IPS DF 6.9 (cell line): ENCODE measurements at places on chromosomes 2 and 18.

- DNase-seq = no peak
These were observed 112.7 kb upstream of the NPAS2 start for GRCh38 chr2:100707016-100707947.

DNA sequence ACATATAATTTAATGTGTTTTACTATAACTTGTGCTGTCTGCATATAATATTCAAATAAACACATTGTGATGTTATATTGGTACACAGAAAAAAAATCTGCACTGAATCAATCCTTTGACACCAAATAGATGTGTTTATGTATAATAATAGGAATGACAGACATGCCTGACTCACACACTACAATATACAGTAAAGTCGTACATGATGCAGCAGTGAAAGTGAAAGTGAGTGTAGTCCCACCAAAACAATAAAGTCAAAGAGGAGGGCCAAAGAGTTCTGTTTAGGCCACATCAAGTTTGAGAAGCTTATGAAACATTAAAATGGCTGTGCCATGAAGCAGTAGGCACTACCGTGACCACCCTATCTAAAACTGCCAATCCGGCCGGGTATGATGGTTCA is 8.2 kb upstream of the RBM44 start:
- DNase-seq = no peak

- no peak for DNase-seq
These were observed 212.4 kb upstream of the STK17B start for GRCh38 chr2:196383799-196384198.

- no peak for DNase-seq
These were observed 39.0 kb downstream of the FBXO48 start for GRCh38 chr2:68428126-68428525.

DNA sequence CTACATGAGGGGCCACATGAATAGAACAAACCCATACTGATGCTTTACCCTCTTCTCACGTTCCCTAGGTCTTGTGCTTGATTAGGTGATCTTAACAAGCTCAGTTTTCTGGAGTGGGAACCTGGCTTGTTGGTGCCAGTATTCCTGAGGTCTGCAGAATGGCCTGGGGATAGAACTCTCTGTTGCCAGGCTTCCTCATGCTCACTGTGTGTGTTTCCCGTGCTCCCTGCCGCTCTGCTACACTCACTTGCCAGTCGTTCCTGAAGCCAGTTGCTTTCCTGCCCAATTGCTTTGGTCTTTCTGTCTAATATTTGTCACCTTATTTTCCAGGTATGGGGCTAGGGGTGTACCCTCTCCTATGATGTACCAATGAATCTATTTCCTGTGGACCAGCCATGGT is 2111.5 kb upstream of the PIK3C3 start:
- DNase-seq = no peak
